Activated CD4-positive, alpha-beta T cell treated with anti-CD3 and anti-CD28 coated beads for 4 hours (primary cell): ENCODE measurements at places on chromosomes 7 and 10.

GRCh38 chr10:3978174-3978573 is 193.2 kb upstream of the KLF6 start:
- DNase-seq, result no peak

GRCh38 chr7:75596727-75597614 is 104.9 kb downstream of the SPDYE5 start:
- no peak for DNase-seq

DNA sequence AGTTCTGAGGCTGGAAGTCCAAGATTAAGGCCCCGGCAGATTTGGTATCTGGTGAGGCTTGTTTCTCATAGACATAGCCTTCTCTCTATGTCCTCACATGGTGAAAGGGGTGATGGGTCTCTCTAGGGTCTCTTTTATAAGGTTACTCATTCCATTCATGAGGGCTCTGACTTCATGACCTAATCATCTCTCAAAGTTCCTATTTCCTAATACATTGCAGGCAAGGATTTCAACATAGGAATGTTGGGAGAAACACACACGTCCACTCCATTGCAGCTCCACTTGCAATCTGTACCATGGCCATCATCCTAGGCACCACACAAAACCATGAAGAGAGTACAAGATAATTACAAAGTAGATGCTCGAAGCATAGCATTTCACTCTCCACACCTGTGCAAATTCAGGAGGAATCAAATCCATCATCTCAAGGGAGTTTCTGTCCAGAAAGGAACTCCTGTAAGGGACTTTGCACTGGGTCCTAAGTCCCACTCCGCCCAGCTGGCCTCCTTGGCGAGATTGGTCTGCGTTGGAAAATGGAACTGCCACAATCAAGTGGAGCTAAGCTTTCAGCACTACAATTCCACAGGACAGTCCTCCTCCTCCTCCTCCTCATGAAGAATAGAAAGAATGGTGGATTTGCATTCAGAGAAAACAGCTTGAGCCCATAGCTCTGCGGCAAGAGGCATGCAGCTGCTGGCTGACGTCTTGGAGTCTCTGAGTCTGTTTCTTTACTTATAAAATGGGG is 8.8 kb downstream of the DDC start:
- DNase-seq, result no peak

DNA sequence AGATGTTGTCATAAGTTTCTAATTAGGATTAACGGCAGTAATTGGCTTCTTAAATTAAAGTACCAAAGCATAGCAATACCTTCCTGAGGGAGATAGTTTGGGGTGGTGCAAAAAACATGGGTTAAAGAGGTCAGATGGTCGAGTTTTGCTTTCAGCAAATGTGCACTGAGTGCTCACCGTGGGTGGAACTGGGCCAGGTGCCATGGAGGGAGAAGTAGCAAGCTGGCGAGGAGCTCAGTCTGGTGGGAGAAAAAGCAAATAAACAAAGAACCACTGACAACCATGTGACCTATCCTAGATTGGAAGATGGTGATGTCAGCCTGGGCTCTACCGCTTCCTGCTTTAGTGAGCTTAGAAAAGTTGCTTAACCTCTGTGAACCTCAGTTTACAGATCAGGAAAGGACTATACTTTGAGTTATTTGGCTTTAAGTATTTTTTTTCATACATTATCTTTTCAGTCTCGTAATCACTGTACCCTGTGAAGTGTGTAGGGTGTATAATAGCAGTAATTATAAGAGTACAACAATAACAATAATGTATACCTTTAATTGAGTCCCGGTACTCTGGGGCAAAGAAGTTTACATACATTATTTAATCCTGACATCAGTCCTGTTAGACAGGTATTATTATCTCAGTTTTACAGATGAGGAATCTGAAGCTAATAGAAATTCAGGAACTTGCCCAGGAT is 69.0 kb upstream of the PDCD4 start:
- no peak for DNase-seq

DNA sequence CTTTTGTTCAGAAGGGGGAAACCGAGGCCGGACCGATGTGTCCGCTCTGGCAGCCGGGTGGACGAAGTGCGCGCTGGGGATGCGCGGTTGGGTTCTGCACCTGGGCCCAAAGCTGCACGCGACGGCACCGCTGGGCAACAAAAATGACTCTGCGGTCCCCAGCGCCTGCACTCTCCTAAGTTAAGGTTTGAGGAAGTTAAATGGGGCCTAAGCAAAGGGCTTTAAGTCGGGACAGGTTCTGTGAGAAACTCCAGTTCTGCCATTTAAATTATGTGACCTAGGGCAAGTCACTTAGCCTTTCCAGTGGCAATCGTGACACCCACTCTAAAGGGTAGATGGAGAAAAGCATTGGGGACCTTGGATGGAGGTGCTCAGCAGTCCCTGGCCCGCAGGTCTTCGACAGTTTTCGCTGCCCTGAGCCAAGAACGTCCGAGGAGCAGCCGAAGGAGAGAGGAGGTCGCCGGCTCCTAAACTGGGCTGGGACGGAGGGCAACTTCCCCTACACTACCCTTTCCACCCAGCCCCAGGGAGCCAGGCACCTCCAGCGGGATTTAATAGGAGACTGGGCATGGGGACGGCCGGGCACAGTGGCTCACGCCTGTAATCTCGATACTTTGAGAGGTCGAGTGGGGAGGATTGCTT is 534 bp upstream of the ACBD5 start:
- no peak for DNase-seq

- DNase-seq, result peak; percentile 63
These were observed at the start of gene ADAM8 for GRCh38 chr10:133276435-133277201. Gene ADAM8 (minus strand): TSS chr10:133276868. CDS start chr10:133276817, 51 bp downstream.

GRCh38 chr7:129854401-129854800 is 98.4 kb downstream of the UBE2H start:
- no peak for DNase-seq

GRCh38 chr7:4069268-4070095 is 612.6 kb upstream of the FOXK1 start:
- DNase-seq, result no peak

DNA sequence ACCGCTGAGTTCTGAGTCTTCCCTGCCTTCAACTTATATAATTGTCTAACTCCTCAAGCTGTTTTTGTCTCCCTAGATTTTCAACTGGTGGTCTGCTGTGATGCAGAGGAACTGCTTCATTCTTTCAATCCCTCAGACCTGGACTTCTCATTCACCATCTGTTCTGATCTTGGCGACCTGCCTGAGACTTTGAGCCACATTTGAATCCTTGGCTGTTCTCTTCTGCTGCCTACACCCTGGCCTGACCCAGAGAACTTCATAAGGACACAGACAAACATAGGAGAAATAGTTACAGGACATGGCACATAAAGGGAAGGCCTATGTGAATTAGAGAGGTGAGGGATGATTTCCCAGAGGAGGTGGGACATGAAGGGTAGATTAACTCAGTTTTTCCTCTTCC is 326.7 kb downstream of the PTEN start:
- DNase-seq, result no peak

DNA sequence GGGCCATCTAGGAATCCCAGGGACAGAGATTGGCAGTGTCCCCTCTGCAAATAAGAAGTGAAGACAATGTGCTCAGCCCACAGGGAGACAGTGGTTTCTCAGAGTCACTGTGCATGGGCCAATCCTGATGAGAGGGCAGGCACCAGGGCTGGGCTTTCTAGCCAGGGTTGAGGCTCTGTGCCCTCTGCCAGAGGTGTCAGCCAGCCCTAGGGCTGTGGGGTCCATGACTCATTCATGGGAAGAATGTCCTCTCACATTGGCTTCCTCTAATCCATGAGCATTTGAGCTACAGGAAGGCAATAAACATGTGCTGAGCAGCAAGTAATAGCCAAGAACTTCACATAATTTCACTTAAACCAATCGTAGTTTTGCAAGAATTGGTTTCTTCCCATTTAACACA is 482.0 kb upstream of the MGMT start:
- no peak for DNase-seq

- no peak for DNase-seq
These were observed 174.5 kb downstream of the LRRN3 start for GRCh38 chr7:111265394-111265793.
